ENCODE measurements at places on chromosomes 5 and 9. TPM values are rescaled to one million over a fixed set of nuclear protein-coding genes. Genes with fewer than 3 reads are reported as not detected.

GRCh38 chr5:168481330-168481788 lies 4.9 kb upstream of the RARS1 start:
- H3K4me3 ChIP-seq = no peak overlapping the region
- H3K4me1 ChIP-seq = no peaks in the 10 kb centered on the region
- no peak overlapping the region for H3K27ac ChIP-seq
- DNase-seq = no peak
- H3K36me3 ChIP-seq = no peaks in the 10 kb centered on the region

The FOXD4L3 gene
- polyA plus RNA-seq = not detected

DNA sequence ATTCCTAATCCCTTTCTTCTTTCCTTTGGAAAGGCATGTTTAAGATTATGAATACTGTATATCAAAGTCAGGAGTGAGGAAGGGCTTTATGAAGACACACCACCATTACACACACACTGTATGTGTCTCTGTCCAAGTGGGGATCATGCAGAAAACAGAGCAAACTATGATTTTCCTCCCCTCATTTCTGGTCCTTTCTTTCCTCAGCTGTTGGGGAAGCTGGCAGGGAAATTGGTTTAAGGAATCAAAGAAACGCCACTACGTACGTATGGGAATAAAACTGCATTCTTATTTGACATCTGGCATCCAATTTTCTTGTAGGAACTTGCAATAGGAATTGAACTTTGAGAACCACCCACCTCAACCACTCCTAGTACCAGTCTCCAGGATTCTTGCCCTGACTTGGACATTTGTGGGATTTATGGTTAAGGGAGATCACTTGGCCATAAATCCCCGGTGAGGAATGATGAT lies 125.8 kb downstream of the PDE4D start:
- H3K27ac ChIP-seq = peak overlapping the region; percentile 83
- no peaks in the 10 kb centered on the region for H3K27me3 ChIP-seq
- no peak for DNase-seq

DNA sequence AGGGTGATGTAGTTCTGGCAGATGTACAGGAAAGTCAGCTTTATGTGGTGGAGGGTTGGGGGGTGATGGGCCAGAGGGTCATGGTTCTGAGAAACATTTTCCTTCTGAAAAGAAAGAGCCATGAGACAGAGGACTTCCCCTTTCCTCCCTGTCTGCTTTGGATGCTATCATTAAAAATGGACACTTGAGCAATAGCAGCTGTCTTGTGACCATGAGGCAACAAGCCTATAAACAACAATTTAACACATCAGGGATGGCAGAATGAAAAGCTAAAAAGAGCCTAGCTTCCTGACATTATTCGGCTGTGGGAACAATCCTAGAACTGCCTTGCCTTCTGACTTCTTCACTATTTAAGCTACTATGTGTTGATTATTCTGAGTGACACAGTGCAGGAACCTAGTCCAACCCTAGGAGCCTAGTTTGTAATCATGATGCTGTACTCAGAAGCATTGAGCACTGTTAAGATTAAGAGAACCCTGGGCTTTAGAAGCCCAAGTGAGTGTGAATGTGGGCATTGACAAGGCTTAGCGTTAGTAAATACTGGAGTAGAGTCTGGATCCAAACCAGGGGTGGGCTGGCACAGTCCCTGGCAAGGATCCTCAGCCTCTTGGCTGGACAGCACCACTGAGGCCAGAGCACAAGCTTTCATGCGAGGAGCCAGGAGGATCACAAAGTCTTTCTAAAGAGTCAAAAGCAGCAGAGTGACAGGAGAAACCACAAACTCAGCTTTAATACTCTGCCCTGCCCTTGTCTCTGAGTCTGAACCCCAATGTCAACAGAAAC lies 178.5 kb upstream of the EGFLAM start:
- no peaks in the 10 kb centered on the region for H3K4me1 ChIP-seq
- no peaks in the 10 kb centered on the region for H3K36me3 ChIP-seq
- H3K27me3 ChIP-seq = no peaks in the 10 kb centered on the region
- no peak overlapping the region for H3K4me3 ChIP-seq
- H3K27ac ChIP-seq = no peak overlapping the region

DNA sequence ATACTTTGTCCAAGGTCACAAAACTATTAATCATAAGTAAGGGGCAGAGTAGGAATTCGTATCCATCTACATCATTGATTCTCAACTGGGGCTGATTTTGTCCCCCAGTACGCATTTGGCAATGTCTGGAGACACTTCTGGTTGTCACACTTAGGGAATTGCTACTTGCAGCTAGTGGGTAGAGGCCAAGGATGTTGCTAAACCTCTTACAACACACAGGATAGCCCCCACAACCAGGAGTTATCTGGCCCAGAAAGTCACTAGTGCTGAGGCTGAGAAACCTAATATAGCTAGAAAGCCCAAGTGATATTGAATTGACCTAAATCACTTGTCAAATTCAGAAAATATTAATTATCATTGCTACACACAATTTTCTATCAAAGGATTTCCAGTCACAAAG lies 120.4 kb upstream of the ABCA1 start:
- H3K4me3 ChIP-seq = no peak overlapping the region
- no peaks in the 10 kb centered on the region for H3K27me3 ChIP-seq
- peaks cover 24% of the 10 kb centered on the region for H3K4me1 ChIP-seq
- H3K36me3 ChIP-seq = no peaks in the 10 kb centered on the region
- DNase-seq = no peak

GRCh38 chr9:137478613-137478961 lies 19.5 kb upstream of the NSMF start:
- no peak overlapping the region for H3K4me3 ChIP-seq
- H3K27me3 ChIP-seq = no peaks in the 10 kb centered on the region

The BTNL8 gene
- polyA plus RNA-seq = 12.5 TPM

The PCDHB15 gene
- 2.6 TPM for polyA plus RNA-seq

DNA sequence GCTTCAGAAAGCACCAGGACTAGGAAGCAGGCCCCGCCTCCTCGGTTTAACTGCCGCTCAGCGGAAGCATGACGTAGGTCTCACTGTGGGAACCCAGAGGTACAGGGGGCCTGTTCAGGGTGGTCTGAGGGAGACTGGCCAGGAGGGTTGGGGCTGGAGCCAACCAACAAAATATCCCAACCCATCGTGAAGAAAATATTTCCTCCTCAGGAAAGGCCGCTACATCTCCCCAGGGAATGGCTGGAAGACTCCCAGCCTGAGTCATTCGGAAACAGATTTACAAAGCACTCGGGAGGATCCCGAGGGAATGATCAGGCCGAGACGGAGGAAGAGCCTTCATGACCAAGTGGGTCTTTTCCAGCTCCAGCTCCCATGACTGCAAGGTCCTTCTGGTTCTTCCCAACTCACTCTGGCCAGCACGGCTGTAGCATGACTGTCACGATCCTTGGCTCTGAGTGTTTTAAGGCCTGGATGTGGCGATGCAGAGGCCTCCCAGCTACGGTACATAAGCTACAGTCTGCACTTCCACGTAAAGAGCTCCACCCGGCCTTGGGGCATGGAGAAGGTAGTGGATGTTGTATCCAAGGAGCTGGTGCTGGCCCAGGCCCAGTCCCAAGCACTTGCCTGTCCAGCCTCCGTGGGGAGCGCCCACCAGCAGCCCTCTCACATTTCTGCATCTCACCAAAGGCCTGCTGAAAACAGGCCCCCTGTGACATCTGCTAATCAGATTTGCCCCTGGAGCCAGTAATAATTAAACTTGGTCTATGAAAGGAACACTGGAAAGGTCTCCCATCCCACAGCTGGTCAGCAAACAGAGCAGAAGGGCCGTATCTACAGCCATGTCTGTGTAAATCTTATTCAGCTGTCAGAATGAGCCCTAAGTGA lies 100.6 kb downstream of the LHFPL2 start:
- peak overlapping the region; percentile 51 for H3K27ac ChIP-seq
- H3K4me3 ChIP-seq = no peak overlapping the region
- H3K27me3 ChIP-seq = no peaks in the 10 kb centered on the region
- no peaks in the 10 kb centered on the region for H3K36me3 ChIP-seq
- DNase-seq = peak; percentile 35

The CATSPER3 gene
- 0.59 TPM for polyA plus RNA-seq

DNA sequence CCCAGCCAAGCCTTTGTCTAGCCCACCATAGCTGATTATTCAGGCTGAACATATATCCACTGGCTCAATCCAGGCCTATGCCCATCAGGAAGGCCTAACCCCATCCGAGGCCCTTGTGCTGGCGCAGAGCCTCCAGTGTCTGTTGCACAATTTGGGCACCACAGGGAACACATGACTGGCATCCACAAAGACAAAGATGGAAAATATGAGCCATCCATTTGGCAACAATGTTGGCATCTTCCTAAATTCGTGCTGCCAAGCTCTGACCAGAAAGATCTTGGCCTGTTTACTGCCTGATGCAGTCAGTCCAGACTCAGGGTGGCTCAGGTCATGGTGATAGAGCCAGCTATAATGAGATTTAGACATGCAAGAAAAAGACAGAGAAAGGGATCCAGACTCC lies 233.8 kb downstream of the PIK3R1 start:
- DNase-seq = no peak
- H3K4me3 ChIP-seq = no peak overlapping the region
- H3K27me3 ChIP-seq = no peaks in the 10 kb centered on the region
- H3K4me1 ChIP-seq = no peaks in the 10 kb centered on the region
- no peak overlapping the region for H3K27ac ChIP-seq

GRCh38 chr9:84357275-84357674 lies 16.7 kb upstream of the SLC28A3 start:
- no peak overlapping the region for H3K27ac ChIP-seq
- H3K27me3 ChIP-seq = no peaks in the 10 kb centered on the region
- H3K4me3 ChIP-seq = no peak overlapping the region

DNA sequence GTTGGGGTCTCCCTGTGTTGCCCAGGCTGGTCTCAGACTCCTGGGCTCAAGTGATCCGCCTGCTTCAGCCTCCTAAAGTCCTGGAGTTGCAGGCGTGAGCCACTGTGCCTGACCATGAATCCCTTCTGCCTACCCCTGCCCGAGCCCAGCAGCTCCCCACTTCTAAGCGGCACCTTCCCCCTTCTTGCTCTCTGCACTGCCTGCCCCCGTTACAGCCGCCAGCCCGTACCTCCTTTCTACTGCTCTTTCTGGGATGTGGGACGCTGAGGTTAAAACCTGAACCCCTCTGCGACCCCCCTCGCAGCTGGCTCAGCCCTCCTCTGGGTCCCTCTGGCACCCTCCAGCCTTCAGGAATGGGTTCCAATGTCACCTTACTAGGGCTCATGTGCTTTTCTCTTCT lies 249.6 kb downstream of the PBX3 start:
- H3K36me3 ChIP-seq = no peaks in the 10 kb centered on the region
- DNase-seq = no peak
- no peak overlapping the region for H3K27ac ChIP-seq
- H3K4me1 ChIP-seq = no peaks in the 10 kb centered on the region
- H3K27me3 ChIP-seq = no peaks in the 10 kb centered on the region

DNA sequence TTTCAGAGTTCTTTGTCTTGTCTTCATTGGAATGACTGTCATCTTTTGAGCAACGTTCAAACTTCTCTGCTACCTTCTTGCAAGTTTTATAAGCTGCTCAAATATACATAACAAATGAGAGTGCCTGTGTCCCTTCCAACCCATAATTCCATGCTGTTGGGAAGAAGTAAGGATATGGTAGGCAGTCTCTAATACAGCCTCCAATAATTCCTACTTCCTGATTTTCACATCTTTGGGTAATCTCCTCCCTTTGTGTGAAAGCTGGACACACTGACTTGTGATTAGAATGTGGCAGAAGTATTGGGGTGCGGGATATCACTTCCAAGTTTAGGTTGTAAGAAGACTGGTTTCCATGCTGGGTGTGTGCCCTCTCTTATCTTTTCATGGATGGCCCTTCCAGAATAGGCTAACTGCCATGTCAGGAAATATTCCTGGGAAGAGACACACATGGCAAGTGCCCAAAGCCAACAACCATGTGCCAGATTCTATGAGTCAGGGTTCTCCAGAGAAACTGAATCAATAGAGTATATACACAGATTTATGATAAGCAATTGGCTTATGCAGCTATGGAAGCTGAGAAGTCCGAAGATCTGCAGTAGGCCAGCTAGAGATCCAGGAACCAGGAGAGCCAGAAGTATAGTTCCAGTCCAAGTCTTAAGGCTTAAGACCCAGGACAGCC lies 531.3 kb downstream of the NTRK2 start:
- no peaks in the 10 kb centered on the region for H3K36me3 ChIP-seq
- no peak for DNase-seq
- no peak overlapping the region for H3K4me3 ChIP-seq
- H3K27me3 ChIP-seq = no peaks in the 10 kb centered on the region

The IL13 gene
- polyA plus RNA-seq = not detected

GRCh38 chr5:98993512-98993911 lies 64.7 kb upstream of the CHD1 start:
- no peaks in the 10 kb centered on the region for H3K36me3 ChIP-seq
- no peaks in the 10 kb centered on the region for H3K27me3 ChIP-seq
- H3K4me3 ChIP-seq = no peak overlapping the region
- no peak for DNase-seq
- no peak overlapping the region for H3K27ac ChIP-seq
- no peaks in the 10 kb centered on the region for H3K4me1 ChIP-seq

The FBN2 gene
- 41.0 TPM for polyA plus RNA-seq

DNA sequence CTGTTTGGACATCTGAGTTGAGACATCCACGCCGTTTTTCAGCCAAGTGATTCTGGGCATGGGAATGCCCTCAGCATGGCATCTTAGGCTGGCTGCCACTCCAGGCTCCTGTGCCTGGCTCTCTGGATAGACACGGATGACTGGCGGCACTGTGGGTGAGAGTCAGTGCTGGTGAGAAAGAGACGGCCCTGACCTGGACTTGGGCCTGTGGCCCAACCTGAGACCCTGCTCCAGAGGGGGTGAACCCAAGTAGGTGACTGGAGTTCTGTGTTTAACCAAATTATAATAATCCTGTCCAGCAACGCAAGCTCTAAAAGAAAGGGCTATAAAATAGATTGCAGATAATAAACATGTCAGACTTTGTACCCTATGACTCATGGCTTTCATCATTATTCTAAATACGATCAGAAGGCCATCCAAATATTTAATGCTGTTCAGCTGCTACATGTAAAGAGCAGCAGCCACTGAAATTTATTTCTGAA lies 173.9 kb downstream of the HSPA4 start:
- H3K4me3 ChIP-seq = no peak overlapping the region
- H3K4me1 ChIP-seq = peaks cover 28% of the 10 kb centered on the region
- peak overlapping the region; percentile 59 for H3K27ac ChIP-seq
- peak; percentile 62 for DNase-seq
- no peaks in the 10 kb centered on the region for H3K27me3 ChIP-seq
- no peaks in the 10 kb centered on the region for H3K36me3 ChIP-seq

The CRHBP gene
- 0.77 TPM for polyA plus RNA-seq

DNA sequence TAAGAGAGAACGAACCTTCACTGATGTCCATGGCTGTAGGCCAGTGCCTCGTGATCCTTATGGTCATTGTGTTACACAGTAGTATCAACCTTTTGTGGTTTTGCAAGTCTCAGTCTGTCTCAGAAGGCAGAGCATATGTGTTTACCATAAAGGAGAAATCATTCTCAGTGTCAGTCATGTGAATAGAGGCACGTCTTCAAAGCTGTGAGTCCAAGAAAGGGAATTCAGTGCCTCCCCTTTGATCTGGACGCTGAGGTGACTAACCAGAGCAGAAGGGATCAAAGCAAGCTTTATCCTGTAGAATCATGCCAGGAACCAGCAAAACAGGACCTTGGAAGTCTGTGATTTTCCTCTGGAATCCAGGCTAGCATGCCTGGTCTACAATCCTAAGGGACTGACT lies 433.9 kb downstream of the DNAH5 start:
- DNase-seq = peak; percentile 40
- H3K4me1 ChIP-seq = peaks cover 5% of the 10 kb centered on the region
- H3K27me3 ChIP-seq = no peaks in the 10 kb centered on the region
- no peak overlapping the region for H3K27ac ChIP-seq
- H3K4me3 ChIP-seq = no peak overlapping the region

- DNase-seq = no peak
- H3K4me1 ChIP-seq = no peaks in the 10 kb centered on the region
- no peak overlapping the region for H3K27ac ChIP-seq
- no peaks in the 10 kb centered on the region for H3K27me3 ChIP-seq
- H3K36me3 ChIP-seq = no peaks in the 10 kb centered on the region
Observed at GRCh38 chr5:111472579-111472978, 39.8 kb downstream of the STARD4 start.
